ENCODE measurements at places on chromosomes 3 and 15. TPM values are rescaled to one million over a fixed set of nuclear protein-coding genes. Genes with fewer than 3 reads are reported as not detected.
A peak's percentile ranks its signal among the peaks of the same experiment; 100 is the strongest.

DNA sequence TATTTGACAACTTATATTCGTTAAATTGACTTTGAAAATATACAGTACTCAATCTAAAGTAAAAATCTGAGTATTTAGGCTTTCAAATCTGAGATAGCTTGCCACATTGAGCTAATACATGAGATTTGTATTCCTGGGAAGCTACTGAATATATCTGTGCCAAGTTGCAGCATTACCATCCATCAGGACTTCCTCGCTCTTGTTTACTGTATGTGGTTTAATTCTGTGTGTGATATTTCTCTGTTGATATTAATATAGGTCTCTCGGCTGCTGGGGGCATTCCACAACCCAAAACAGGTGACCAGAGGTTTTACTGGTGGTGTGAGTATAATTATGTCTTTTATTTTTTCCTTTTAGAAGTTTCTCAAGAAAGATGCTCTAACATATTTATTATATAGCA, 5.8 kb downstream of the IDH3A start:
- H3K36me3 ChIP-seq: peaks cover 39% of the 10 kb centered on the region
- no peak for DNase-seq
- H3K4me1 ChIP-seq: peaks cover 44% of the 10 kb centered on the region
- H3K4me3 ChIP-seq: no peak overlapping the region
- no peaks in the 10 kb centered on the region for H3K27me3 ChIP-seq

- H3K27me3 ChIP-seq: no peaks in the 10 kb centered on the region
- no peaks in the 10 kb centered on the region for H3K4me1 ChIP-seq
- H3K27ac ChIP-seq: no peak overlapping the region
- no peaks in the 10 kb centered on the region for H3K36me3 ChIP-seq
These were observed 1546.5 kb downstream of the OTOL1 start for GRCh38 chr3:163043074-163043473.

The LDHAL6B gene
- not detected for total RNA-seq

DNA sequence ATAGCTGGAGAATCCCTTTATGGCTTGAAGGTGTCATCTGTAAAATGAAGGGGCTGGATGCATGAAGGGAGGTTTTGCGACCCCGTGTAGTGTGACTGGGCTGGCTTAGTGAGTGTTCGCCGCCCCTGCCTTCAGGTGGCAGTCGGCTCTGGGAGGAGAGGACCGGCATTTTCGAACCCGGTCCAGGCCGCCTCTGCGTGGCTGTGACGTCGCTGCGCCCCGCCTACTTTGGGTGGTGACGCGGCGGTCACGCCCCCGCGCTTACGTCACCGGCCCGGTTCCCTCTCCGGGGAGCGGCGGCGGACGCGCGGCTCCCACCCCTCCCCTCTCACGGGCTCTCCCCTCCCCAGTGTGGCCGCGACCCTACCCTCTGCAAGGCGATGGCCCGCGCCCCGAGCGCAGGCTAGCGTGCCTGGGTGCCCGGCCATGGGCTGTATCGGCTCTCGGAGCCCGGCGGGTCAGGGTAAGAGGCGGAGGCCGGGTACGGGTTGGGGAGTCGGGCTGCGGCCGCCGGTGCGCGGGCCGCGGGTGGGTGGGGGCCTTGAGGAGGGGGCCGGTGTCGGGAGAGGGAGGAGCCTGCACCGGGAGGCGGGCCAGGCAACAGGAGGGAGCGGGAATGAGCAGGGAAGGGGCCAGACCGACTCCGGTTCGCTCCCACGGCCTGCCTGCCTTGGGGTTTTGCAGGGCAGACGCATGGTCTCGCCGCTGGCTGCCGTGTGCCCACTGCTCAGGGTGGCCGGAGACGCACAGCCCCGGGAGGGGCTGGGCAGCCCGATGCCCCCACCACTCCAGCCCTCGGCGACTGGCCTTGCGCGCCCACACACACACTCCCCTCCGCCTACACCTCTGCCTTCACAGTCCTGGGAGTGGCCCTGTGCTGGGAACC, 1.5 kb upstream of the FAM131A start:
- peaks cover 54% of the 10 kb centered on the region for H3K4me1 ChIP-seq
- peak overlapping the region; percentile 87 for H3K4me3 ChIP-seq
- H3K27me3 ChIP-seq: no peaks in the 10 kb centered on the region
- peaks cover 3% of the 10 kb centered on the region for H3K36me3 ChIP-seq

DNA sequence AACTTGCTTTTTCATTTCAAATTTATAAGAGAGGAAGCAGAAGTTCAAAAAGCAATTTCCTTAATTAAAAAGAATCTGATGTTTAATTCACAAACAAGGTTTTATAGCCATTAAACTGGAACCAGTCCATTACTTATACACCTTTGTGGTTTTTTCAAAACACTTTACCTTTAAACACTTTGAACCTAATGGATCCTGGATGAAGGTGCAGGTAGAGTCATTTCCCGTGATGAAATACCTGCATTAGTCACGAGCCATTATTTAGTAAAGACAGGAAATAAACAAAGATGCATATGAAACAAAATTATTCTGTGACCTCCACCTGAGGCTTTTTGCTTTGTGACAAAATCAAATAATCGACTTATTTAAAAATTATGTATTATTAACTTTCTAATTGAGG, 341.7 kb upstream of the UBE2E2 start:
- no peaks in the 10 kb centered on the region for H3K4me1 ChIP-seq
- H3K36me3 ChIP-seq: no peaks in the 10 kb centered on the region
- no peak overlapping the region for H3K4me3 ChIP-seq

The ACY1 gene
- 14.8 TPM for total RNA-seq

DNA sequence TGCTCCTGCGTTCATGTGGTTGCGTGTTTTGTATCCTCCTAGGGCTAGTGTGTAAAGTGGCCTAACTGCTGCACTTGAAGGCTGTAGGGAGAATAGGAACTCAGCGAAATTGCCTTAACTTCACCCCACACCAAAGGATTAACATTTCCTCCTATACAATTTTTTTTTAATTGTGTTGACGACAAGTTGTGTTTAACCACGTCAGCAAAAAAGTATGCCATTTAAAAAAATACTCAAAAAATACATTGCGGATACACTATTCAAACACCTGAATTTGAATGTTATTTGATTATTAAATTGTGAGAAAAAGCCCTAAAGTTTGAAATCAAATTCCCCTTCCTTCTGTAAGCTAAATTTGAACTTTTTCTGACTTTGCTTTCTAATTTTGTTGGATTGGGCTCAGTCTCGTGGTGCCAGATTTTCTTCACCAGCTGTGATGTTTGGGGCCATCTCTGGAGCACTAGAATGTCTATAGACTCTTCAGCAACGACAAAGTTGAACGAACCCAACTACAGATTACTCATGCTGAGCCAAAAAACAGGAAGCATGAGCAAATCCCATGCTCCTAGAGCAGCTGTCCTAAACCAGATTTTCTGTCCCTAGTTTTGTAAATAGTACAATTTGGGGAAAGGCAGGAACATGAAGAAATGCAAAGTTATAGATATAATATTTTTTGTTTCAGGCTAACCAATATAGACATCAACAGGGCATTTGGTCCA, 8.1 kb upstream of the SLC9A9 start:
- H3K4me1 ChIP-seq: no peaks in the 10 kb centered on the region
- H3K27me3 ChIP-seq: no peaks in the 10 kb centered on the region
- H3K4me3 ChIP-seq: no peak overlapping the region

DNA sequence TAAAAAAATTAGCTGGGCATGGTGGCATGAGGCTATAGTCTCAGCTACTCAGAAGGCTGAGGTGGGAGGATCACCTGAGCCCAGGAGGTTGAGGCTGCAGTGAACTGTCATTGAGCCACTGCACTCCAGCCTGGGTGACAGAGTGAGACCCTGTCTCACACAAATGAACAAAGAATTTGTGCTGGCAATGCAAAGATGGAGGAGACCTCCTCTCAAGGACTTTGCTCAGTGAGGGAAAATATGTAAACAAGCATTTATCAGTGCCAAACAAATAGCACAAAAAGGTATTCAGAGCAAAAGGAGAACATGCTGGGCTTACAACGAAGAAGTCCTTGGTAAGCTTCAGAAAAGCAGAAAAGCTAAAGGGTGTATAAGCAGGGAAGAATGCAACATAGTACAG, 113.1 kb upstream of the UMPS start:
- H3K27ac ChIP-seq: peak overlapping the region; percentile 85
- H3K27me3 ChIP-seq: no peaks in the 10 kb centered on the region
- H3K36me3 ChIP-seq: no peaks in the 10 kb centered on the region

DNA sequence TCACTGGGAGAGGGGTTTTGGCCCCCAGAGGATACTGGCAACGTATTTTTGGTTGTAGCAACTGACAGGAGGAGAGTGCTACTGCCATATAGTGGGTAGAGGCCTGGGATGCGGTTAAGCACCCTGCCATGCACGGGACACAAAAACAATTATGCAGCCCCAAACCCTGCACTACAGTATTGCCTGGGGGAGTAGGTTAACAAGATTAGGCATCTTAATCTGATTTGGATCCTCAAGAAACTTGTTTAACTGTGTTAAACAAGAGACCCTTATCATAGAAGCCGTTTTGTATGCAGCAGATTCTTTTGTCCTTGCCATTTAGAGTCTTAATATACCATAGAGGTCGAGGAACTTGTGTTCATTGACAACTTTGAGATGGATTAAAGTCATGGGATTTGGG, 3.4 kb downstream of the PHLDB2 start:
- DNase-seq: no peak
- peak overlapping the region; percentile 94 for H3K27ac ChIP-seq
- peak overlapping the region; percentile 80 for H3K4me3 ChIP-seq

The OXSR1 gene
- total RNA-seq: 31.7 TPM

- H3K27me3 ChIP-seq: no peaks in the 10 kb centered on the region
- H3K27ac ChIP-seq: peak overlapping the region; percentile 12
- peaks cover 25% of the 10 kb centered on the region for H3K4me1 ChIP-seq
- no peak overlapping the region for H3K4me3 ChIP-seq
- peaks cover 2% of the 10 kb centered on the region for H3K36me3 ChIP-seq
These were observed 6.9 kb downstream of the TSC22D2 start for GRCh38 chr3:150414959-150415358.

- no peak overlapping the region for H3K27ac ChIP-seq
- no peaks in the 10 kb centered on the region for H3K36me3 ChIP-seq
- H3K4me3 ChIP-seq: no peak overlapping the region
- H3K4me1 ChIP-seq: peaks cover 3% of the 10 kb centered on the region
- peaks cover 36% of the 10 kb centered on the region for H3K27me3 ChIP-seq
These were observed 1.6 kb upstream of the SHOX2 start for GRCh38 chr3:158107605-158108444.

DNA sequence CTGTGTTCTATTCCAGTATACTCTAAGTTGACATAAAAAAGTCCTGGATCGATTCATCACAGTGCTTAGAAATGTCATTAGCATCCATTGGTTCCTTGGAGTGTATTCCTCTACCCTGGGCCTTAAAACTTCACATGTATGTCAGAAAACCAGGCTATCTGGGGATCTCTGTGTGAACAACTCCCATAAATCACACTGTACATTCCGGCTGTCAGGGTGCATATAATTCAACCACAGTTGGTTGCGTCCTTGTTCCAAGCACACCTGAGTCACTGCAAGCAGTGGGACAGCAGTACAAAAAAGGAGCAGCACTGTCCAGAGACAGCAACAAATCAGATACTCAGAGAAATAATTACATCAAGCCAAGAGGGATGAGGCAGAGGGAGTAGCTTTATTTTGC, 52.4 kb downstream of the PDZRN3 start:
- no peaks in the 10 kb centered on the region for H3K27me3 ChIP-seq
- peak overlapping the region; percentile 46 for H3K27ac ChIP-seq
- no peaks in the 10 kb centered on the region for H3K36me3 ChIP-seq
- H3K4me3 ChIP-seq: no peak overlapping the region

DNA sequence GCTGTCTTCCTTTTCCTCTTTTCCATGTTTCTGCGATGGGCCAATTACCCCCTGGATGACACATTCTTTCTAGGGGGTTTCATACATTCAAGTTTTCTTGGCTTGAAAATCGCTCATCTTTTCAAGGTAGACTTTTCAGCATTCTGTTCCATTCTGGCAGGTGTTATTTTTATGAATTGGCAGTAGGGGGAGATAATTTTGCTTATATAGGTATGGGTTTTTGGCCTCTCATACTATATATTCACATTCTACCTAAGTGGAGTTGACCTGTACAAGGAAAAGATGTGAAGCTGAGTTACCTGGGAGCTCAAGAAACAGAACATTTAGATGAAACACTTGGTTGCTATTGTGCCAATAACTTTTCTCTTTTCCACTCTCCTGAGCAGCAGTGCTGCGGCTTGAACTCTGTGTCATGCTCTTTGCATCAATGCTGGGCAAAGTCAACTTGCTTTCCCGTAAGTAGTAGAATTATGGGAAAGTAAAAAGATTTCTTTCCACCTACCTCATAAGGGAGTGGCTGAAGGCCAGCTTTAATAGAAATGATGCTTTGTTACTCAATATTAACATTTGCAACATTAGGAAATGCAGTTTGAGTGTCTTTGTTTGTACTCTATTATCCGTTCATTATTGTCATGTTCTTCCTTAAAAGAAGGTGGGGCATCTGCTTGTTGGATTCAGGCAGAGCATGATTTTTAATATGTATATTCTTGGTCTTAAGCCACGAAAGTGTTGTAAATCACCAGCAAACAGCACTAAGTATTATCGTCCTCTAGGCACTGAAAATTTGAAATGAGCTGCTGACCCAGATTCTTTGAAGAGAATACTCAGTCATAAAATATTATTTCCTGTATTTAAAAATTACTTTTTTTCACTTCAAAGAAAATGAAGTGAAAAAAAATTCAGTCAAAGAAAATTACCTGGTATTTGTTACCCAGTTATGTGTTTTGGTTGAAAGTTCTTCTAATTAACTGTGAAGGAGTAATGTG, 27.7 kb upstream of the MFSD1 start:
- peaks cover 17% of the 10 kb centered on the region for H3K4me1 ChIP-seq
- no peaks in the 10 kb centered on the region for H3K27me3 ChIP-seq
- H3K27ac ChIP-seq: peak overlapping the region; percentile 11
- H3K36me3 ChIP-seq: no peaks in the 10 kb centered on the region
- no peak overlapping the region for H3K4me3 ChIP-seq

DNA sequence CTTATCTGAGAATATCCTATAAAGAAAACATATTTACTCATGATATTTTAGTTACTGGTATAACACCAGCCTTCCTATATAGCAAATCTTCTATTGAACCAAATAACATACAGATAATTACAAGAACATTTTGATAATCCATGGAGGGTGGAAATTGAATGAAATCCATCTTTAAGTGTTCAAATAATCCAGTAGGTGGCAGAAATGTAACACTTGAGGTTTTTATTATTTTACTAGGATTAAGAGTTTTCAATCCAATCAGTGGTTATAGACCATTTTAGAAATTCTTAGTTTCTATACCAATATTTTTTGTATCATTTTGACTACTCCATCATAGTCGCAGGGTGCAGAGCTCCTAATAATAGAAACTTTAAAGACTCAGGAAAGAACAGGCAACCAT, 101.9 kb upstream of the KCNH8 start:
- no peak overlapping the region for H3K4me3 ChIP-seq
- no peaks in the 10 kb centered on the region for H3K27me3 ChIP-seq
- H3K27ac ChIP-seq: no peak overlapping the region
- no peaks in the 10 kb centered on the region for H3K4me1 ChIP-seq
- DNase-seq: no peak

The CPN2 gene
- 1.8 TPM for total RNA-seq

The VGLL3 gene
- total RNA-seq: 13.3 TPM

The C3orf20 gene
- total RNA-seq: 0.21 TPM

DNA sequence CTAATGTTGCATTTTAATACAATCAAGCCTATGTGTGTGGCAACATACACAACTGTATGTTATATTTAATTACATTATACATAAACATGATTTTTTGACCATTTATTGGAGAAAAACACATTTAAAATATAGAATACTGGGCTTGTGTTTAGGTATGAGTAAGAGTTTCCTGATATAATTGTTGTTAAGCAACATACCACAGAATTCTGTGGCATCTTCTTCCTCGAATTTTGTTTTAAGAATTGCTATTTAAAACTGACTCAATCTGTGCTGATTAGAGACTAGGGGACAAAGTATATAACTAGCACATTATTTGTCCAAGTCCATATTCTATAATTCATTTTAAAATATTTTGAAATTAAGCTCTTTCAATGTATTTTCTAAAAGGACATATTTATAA, 376.8 kb upstream of the THBS1 start:
- DNase-seq: no peak
- no peaks in the 10 kb centered on the region for H3K4me1 ChIP-seq
- H3K36me3 ChIP-seq: no peaks in the 10 kb centered on the region
- H3K27me3 ChIP-seq: no peaks in the 10 kb centered on the region
- H3K4me3 ChIP-seq: no peak overlapping the region

Data from heart left ventricle (tissue), 16 donors.